NCI-H1436 (cell line): ENCODE measurements at places on chromosomes 4 and X.

DNA sequence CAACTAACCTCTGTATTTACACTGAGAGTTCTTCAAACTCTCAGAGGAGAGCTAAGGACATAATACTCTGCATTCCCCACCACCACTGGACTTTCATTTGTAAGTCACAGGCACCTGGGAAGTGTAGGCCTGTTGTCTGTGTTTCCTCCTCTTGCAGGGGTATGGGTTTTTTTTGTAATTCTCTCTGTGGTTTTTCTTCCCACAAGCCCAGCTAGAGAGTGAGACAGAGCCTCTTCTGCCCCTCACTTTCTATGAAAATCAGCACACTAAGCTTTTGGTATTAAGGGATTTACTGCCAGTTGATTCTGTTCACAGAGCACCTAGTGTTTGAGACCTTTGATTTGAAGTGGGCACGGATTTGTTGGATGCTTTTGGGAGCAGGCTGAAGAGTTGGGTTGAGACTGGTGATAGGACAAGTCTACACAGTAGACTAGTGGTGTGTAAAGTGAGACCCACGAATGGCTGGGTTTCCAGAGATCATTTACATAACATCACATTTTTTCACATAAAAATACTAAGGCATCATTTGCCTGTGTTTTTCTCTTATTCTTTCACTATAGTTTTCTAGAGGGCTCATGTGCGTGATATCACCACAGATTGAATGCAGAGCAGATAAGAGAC is 28.9 kb upstream of the WDR17 start:
- no peak for DNase-seq

DNA sequence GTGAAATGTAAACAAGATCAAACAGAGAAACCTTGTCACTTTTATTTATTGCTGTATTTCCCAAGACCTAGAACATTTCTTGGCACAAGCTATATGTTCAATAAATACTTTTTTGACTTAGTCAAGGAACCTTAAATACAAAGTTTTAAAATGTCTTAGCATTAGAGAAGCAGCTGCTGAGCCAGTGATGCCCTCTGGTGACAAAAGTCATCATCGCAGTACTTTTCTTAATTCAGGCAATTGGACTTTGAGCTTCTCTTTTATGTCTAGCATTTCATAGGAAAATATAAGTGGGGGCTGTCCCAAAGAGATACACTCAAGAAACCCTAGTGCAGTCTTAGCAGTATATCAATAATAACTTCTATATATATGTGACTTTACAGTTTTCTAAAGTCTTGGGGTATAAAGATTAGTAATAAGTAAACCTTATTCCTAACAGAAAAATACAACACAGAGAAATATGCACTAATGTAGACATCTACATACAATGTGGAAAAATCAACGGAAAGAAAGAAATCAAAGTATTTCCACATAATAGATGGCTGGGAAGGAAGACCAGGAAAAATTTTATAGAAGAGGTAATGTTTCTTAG is 118.4 kb downstream of the DTHD1 start:
- DNase-seq: no peak

- no peak for DNase-seq
These were observed 14.2 kb downstream of the ZMYM3 start for GRCh38 chrX:71239781-71240180.

GRCh38 chrX:105822138-105823091 is at the start of gene NRK:
Gene NRK, plus strand, starts transcription at chrX:105822539. Its CDS starts 307 bp downstream, at chrX:105822846.
- no peak for DNase-seq

GRCh38 chrX:55801811-55802210 is 84.3 kb downstream of the RRAGB start:
- DNase-seq: no peak

DNA sequence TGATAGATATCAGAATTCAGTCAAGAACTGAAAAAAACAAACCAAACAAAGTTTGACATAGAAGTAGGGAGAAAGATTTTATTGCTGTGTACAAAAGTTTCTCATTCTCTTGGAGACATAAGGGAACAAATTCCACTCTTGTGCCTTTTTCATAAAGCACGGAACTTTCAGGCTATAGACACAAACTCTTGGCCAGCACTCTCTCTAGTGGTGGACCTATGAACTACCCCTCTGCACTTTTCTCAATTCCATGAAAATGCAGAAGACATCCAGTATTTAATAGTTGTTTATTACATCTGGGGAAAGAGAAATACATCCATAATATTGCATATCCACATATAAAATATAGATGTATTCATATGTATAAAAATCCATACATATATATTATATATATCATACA is 291.6 kb upstream of the HS3ST1 start:
- DNase-seq: no peak

DNA sequence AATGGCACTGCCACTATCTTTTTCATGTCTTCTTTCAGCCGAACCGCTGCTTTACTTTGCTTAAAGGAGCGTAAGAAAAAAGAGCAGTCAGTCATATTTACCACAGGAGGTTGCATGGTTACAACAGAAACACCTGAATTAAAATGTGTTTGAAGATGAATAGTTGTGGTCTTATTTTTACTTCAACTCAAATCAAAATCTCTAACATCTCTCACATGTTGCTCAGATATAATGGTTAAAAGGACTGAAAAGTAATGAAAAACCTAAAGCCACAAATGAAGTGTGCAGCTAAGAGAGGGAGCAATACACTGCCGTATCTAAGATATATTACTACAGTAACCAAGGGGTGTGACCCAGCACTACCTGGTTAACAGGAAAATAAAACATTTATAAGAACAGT is 27.4 kb downstream of the FAM13A start:
- DNase-seq: no peak

DNA sequence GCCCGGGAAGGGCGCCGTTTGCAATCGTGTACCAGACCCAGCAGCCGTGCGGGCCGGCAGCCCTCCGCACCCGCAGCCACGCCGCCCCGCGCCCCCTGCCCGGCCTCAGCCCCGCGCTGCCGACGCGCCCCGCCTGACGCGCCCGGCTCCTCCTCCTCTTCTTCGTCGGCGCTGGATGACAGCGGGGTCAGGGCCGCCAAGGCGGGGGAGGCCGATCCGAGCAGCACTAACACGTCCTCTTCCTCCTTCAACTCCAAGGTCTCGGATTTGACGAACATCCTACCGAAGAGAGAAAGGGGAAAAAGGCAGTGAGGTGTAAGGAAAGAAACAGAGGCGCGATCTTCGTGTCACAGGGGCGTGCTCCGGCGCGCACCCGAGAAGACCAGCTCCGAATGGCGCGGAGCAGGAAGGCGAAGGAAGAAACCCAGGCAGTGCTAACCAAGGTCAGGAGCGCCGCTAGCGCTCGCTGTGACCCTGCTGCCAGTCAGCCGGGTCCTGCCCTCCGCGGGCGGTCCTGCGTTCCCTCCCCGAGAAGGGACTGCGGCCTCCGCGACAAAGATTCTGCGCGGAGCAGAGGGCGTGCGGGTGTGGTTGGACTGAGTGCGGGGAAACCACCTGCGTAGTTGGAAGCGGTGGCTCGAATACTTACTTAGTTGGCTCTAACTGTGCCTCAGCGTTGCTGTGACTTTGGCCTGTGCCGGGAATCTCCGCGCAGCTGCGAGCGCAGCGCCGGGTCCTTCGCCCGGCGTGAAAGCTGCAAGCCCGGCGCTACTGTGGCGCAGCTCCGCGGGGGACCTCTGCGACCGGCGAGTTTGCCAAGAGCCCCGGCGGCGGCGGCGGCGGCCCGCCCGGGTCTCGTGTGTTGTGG is 548 bp downstream of the NEUROG2 start:
- DNase-seq: no peak

DNA sequence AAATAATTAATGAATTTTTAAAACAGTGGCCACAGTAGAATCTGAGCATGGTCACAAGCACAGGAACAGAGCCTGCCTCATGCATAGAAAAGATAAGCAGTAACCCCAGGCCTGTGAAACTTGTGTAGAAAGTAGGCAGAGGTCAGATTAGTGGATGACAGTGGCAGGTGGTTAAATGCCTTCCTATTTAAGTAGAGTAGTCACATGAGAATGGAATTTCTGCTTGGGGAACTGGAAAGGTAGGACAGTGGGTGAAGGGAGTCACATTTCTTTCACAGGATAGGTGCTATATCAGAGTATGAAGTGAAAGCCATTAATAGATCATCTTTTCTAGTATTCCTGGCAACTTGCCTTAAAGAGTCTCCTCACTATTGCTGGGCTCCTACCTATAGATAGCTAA is 34.9 kb upstream of the ASB12 start:
- DNase-seq: no peak

GRCh38 chr4:8597791-8598190 is 5.2 kb downstream of the CPZ start:
- no peak for DNase-seq

DNA sequence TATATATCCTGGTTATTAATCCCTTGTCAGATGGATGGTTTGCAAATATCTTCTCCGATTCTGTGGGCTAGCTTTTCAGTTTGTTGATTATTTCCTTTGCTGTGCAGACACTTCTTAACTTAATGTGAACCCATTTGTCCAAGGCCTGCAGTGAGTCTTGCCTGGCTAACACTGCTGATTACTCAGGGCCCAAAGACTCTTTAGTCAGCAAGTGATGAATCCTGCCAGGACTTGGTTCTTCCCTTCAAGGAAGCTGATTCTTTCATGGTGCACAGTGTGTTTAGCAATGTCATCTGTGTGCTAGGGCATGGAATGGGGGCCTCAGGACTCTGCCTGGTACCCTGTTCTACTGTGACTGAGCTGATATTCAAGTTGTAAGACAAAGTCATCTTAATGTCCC is 81.8 kb upstream of the TEX13A start:
- no peak for DNase-seq

- no peak for DNase-seq
These were observed 10.9 kb downstream of the PPP2R2C start for GRCh38 chr4:6461301-6462165.

- DNase-seq: no peak
These were observed 41.3 kb upstream of the SPP1 start for GRCh38 chr4:87934157-87934704.

DNA sequence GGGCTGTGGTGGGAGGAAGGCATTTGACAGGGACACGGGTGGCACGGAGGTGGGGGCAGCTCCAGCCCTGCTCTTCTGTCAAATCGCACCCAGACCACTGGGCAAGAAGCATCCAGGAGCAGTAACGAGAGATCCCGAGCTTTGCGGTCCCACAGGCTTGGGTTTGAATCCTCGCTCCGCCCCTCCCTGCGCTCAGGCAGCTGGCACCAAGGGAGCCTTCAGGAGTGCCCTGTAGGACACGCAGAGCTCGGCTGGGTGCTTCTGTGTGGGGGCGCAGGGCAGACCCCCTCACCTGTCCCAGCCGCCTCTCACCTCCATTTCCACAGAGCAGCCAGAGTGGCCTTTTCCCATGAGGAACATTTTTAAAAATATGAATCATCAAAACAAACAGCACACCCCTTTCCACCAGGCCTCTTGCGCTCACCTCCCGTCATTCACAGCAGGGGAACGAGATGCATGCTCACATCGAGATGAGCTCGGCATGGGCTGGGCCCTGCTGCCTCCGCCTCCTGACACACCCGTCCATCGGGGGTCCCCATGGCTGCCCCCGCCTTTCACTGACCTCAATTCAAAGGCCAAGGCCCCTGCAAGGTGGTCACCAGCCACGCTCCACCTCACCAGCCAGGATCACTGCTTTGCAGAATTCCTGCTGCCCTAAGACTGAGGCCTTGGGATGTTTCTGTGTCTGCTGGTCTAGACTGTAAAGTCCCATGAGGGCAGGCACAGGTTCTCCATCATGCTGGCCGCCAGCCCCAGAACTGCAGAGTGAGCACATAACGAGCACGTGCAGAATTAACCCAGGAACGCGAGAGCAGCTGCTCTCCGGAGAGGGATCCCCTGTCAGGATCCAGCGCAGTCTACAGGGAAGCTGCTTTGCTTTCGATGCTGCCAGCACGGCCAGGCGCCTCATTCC is 52.7 kb downstream of the ACOX3 start:
- no peak for DNase-seq

DNA sequence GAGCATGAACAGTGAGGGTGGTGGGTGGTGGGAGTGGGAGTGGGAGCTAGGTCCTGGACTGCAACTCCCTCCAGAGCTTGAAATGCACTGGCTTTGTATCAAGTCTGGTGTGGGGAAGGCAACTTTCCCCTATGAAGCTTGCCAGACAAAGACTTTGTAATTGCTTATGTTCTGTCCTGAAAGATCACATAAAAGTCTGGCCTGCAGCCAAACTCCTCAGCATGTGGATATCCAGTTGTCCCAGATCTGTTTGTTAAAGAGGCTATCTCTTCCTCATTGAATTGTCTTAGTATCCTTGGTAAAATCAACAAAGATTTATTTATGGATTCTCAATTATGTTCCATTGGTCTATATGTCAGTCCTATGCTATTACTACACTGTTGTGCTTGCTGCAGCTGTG is 607.9 kb downstream of the GLUD2 start:
- DNase-seq: no peak

DNA sequence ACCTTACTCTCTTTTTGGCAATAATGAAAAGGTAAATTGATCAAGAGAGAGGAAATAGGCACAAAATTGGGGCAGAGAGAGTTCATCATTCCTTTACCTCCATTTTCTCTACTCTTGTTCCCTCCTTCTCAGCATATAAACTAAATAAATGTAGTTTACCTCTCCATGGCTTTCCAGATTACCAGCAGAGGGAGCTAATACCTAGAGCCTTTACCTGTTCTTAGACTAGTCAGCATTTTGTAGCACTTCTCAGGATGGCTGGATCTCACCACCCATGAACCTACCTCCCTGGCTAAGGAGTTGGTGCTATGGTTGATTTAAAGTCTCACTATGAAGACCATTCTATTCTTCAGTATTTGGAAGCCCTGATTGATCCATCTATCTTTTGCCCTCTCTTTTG is 15.7 kb downstream of the OFD1 start:
- peak; percentile 22 for DNase-seq

- DNase-seq: no peak
These were observed 140.0 kb downstream of the CHM start for GRCh38 chrX:85907316-85907715.

DNA sequence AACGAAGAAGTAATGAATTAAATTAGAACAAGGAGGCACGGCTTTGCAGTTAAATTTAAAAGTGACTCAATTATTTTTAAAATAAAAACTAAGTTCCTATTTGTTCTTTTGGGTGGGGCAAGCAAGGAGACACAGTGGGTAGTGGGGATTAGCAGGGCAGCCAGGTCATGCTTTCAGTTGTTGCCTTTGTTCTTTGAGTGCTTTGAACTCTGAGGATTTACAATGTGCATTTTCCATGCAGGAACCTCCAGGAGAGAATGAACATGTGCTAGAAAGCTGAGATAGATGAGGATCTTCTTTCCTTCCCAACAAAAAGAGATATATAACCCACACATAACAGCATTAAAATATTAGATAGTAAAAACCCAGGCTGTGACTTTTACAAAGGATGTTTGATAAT is 420.4 kb upstream of the CTSO start:
- DNase-seq: no peak

DNA sequence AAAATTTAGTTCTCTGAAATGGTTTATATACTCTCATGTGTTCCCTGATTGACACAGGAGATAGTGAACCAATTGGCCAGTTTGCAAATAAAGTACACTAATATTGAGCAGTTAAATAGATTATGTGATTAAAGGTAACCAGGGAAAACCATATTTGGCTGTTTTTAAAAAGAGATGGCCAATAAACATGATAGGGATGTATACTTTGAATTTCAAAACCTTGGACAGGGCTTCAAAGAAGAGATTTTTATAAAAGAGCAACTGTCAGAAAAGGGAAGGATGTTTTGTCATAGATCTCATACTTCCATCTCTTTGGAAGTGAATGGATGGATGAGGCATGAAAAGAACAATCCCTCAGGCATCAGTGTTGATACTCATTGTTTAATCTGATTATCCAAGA is 825.3 kb downstream of the STIM2 start:
- no peak for DNase-seq
